Stimulated activated CD4-positive, alpha-beta T cell treated with anti-CD3 and anti-CD28 coated beads, Interleukin-1b, Interleukin-23, amount 100 ng/mL, for 24 hours (primary cell): ENCODE measurements at places on chromosomes 11 and 22.

GRCh38 chr11:11217289-11217928, 135.6 kb downstream of the CSNK2A3 start:
- DNase-seq, result no peak

DNA sequence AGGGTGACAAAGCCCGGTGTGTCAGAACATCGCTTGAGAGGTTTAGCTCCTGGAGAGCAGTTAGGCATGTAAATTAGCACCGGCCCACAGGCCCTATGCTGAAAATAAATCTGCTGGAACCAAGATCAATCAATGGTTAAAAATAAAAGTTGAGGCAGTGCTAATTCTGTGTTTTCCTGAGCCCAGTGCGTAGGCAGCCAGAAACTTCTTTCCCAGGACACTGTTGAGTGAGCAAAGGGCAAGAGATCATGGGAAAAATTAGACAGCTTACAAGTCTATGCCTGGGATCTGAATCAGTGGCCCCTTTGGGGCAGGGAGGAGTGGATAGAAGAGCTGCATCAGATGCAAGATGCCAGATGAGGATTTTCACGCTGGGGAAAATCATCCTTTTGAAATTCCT, 539.2 kb downstream of the BUD13 start:
- no peak for DNase-seq

DNA sequence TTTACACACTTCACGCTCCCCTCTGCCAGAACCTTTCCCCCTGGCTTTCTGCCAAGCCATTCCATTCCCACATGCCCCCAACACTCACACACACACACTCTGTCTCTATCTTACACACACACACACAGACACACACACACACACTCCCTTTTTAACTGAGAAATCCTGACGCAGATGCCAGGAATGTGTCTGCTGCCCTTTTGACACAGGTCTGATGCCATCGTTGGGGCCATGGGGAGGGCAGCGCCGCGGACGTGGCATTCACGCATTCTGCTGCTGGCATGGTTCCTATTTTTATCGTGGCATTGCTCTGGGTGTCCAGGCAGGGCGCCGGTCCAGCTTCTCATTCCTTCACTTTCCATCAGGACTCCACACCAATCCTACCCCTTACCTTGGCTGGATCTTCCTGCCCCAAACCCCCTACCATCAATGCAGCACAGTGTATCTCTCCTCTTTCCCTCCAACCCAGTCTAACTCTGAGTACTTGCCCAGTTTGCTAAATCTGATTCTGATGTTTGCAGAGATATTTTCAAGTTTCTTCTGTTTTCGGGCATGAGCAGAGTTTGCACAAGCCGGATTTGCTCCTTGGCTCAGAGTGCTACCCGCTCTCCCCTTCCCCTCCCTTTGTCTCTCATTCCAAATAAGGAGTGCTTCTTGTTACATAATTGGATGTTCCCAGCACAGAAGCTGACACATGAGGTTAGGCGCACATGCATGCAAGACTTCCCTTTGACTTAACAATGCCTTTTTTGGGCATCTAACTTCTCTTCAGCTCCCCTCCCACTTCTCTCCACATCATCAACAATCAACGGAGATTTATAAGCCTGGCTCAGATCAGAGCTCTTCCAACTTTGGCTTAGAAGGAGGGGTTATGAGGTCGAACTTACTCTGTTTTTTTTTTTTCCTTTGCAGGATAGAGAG, 18.8 kb downstream of the SNX19 start:
- no peak for DNase-seq

GRCh38 chr22:31681349-31682345, 19.6 kb upstream of the PISD start:
- DNase-seq, result no peak

GRCh38 chr22:39972641-39973040, 12.4 kb downstream of the TMA7B start:
- no peak for DNase-seq

DNA sequence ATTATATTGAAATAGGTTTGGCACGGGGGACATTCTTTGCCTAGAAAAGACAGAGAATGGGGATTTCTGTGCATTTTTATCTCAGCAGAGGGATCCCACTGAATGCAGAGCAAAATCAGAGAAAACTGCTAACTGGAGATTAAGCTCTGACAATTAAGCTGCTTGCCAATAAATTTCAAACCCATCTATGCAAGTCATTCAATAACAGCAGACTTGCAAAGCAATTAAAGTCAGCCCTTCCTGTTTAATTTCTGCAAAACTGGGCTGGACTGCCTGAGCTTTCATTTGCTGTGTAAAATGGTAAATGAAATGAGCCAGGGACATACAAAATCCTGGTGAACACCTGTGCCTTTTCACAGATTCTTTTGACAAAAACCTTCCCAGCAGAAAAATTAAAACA, 1273.9 kb upstream of the CNTN5 start:
- no peak for DNase-seq

- DNase-seq, result no peak
These were observed 1.1 kb upstream of the TTLL1 start for GRCh38 chr22:43090130-43090789.

GRCh38 chr11:81255895-81256294, 1477.8 kb downstream of the FAM181B start:
- DNase-seq, result no peak
